ENCODE measurements at places on chromosomes 2 and 18.

DNA sequence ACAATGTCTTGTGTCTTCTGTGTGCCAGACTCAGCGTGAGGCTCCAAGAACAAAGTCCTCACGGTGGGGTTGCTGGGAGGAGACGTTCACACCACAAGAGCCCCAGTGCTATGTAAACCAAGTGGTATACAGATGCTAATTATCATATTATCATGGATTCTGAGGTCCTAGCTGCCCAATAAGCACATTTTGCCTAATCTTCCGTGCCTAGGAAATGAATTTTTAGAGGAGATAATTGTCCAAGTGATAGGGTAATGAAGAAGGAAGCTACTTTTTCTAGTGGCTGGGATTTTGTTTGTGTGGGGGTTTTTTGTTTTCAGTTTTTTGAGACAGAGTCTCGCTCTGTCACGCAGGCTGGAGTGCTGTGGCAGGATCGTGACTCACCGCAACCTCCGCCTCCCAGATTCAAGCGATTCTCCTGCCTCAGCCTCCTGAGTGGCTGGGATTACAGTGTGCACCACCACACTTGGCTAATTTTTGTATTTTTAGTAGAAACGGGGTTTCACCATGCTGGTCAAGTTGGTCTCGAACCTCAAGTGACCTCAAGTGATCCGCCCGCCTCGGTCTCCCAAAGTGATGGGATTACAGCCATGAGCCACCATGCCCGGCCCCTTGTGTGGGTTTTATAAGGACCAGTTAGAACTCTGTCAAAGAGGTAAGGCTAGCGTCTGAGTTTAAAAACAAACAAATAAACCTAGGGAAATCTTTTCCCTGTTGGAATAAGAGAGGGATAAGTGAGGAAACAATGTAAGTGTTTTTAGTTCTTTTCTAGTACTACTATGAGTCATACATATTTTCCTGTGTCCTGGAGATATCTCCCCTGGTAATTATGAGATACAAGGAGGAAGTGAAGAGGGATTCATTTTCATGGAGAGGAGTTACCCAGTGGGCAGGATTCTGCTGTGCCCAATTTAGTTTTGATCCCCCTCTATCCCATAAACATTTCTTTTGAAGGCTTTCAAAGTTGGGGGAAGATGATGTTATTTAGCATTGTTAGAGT, 9.5 kb upstream of the SMAD7 start:
- no peak for DNase-seq

DNA sequence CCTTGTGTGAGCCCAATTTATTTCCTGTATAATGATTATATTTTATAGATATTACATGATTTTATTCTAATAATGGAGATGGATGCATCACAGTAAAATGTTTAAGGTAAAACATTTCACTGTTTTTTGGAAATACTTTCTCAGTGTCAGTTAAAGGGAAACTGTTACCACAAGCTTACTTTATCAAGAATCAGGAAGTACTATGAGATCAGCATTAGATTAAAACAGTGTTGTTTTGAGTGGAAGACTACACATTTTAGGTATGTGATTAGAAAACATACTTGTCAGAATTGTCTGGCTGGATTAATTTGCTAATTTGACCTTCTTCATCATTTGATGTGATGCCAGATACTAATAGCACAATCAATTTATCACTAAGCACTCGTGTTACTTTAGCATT, at the start of gene HRH4:
TSS of gene HRH4 (plus strand) at position 250 of the 400 bp plus-strand sequence. CDS start at position 342, 92 bp downstream.
- DNase-seq = no peak

- DNase-seq = no peak
These were observed 8.0 kb downstream of the AGFG1 start for GRCh38 chr2:227479865-227480475.

- DNase-seq = no peak
These were observed 448.3 kb upstream of the ST6GAL2 start for GRCh38 chr2:107334306-107334705.

- no peak for DNase-seq
These were observed 4.2 kb downstream of the ZAP70 start for GRCh38 chr2:97717613-97717995.

- DNase-seq = no peak
These were observed 584.3 kb downstream of the ADCYAP1 start for GRCh38 chr18:1488957-1489356.
